Suprapubic skin (tissue), 4 donors: ENCODE measurements at places on chromosomes 6 and 20.

DNA sequence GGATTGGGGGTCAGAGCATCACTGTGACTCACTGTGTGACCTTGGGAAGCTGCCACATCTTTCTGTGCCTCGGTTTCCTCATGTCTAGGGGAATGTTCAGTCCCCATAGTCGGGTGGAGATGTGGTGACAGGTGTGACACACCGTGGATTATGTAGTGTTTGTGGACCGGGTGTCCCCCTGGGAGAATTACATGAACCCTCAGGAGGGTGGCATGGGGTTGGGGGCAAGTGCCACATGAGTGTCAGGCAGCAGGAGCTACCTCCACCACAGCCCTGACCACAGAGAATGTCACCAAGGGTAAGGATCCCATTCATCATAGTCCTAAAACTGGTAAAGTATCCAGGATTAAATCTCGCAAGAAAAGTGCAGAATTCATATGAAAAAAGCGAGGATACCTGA is 23.2 kb downstream of the SUN5 start:
- DNase-seq, result no peak

DNA sequence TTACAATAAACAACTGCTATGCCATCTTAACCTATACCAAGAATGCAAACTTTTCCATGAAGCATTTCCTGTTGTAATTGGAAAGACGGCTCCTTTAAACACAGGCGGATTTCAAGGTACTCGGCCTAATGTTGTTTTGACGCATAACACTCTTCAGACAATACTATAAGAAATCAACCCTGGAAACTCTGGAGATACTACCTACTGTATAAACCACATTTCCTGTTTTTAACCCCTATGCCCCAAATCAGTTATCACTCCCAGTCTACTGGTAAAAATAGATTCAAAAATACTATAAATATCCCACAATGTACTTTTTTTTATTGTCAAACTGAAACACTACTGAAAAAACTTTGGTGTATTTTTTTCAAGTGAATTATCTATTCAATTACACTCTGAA is 118.1 kb downstream of the IRF4 start:
- no peak for DNase-seq

DNA sequence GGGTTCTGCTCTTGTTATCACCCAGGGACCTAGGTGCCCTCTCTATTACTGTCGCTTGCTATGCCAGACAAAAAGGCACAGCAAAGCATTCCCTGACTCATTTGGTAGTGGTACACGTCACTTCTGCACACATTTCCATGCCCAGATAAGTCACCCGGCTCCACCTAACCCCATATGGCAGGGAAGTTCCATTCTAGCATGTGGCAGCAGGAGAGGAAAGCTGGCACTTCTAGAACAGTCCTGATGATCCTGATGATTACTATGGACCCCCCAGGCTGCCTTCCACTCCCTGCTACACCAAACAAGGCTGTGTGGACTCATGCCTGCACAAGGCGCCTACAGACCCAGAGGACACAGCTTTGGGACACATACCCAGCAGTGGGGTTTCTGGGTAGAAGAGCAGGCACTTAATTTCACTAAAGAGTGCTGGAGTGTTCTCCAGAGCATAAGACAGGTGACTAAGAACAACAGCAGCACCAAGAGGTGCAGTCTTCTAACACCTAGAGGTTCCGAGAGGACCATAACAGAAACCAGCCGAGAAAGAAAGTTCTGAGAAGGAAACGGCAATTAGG is 53.5 kb upstream of the NELFCD start:
- no peak for DNase-seq

GRCh38 chr6:138970159-138970558 is 17.9 kb downstream of the REPS1 start:
- DNase-seq, result no peak

- DNase-seq, result no peak
Observed at GRCh38 chr6:158545043-158545966, 14.6 kb upstream of the TMEM181 start.

- no peak for DNase-seq
Observed at GRCh38 chr6:106757722-106758467, 128.5 kb downstream of the QRSL1 start.

DNA sequence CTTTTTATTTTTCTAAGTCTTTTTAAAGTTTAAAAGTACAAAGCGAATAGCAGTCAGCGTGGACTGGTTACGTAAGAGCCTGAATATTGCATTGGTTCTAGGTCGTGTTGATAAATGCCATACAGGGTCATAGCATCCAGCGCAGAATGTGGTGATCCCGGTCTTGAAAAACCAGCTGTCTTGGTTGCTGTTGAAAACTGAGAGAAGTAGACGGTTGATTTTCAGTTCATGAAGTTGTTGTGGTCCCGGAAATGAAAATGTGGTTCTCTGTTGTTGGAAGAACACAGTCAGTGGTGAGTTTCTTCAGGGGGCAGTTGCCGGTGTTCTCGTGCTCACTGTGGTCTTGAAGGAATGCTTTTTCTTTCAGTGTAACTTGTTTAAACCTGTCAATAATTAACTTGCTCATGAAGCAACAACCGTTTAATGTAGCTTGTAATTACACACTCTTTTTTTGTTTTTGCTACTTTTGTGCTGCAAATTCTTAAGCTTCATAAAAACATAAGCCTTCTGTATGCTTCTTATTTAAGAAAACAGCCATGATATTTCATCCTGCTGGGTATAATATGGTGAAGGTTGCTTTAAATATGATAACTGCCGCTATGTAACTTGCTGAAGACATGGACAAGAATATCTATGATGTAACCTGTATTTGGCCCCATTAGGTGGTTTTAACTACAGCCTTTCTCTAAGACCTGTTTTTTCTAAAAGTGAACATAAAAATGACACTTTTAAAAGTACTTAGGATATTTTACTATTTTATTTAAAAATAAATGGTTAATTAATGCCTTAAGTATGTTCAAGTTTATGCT is 64.8 kb upstream of the KIF25 start:
- DNase-seq, result no peak

GRCh38 chr6:136230219-136230853 is 19.8 kb downstream of the MTFR2 start:
- no peak for DNase-seq

GRCh38 chr20:58978351-58979190 is 2.5 kb upstream of the NELFCD start:
- DNase-seq, result no peak

DNA sequence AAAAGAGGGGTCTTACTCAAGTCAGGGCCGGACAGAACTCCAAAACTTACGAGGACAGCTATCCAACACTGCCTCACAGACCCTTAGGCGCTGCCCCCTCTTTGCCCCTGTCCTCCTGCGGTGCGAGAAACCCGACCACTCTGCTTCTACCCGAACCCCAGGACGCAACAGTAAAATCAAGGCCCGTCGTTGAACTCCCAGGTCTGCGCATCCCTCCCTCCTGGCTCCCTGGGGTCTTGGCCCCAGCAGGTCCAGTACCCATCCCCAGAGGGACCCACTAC is 6.4 kb downstream of the OLIG3 start:
- DNase-seq, result no peak

DNA sequence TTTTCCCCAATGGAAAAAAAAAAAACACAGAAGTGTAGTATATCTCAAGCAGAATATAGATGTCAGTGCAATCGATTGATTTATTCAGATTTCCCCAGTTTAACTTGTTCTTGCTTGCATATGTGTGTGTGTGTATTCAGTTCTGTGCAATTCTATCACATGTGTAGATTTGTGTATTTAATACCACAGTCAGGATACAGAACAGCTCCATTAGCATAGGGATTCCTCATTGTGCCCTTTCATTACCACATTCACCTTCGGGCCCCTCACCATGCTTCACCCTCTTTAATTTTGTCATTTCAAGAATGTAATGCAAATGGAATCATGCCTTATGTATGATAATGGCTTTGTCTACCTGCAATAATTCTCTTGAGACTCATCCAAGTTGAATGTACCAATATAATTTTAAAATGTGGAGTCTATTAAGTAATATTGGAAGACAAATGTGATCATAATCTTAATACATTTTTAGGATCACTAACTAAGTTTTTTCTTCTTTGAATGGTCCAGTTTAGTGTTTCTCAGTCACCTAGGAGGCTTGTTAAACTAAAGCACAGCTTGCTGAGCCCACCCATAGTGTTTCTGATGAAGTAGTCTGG is 187.9 kb downstream of the TENT5A start:
- no peak for DNase-seq

GRCh38 chr20:45017281-45017680 is 51.0 kb downstream of the STK4 start:
- no peak for DNase-seq

DNA sequence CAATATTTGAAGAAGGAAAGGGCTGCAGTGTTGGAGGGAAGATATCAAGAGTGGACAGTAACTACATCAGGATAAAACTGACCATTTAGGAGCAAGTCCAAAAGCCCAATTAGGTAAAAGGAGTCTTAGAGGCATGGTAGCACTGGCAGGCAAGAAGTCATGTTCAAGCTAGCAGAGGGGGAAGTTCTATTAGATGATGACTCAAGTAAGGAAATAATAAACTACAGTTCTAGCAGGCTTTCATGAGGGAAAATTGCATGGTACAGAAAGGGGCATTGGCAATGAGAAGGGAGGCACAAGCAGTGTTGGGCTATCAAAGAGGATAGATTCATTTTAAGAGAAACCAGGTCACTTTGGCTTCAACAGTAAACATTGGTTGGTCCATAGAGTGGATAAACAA is 156.1 kb upstream of the PTPRK start:
- DNase-seq, result no peak

GRCh38 chr6:130620338-130620781 is 206.8 kb upstream of the SMLR1 start:
- no peak for DNase-seq

- DNase-seq, result no peak
Observed at GRCh38 chr6:15017261-15017660, 228.6 kb upstream of the JARID2 start.

GRCh38 chr20:2692036-2692885 is at the start of gene EBF4:
EBF4 (plus strand) TSS chr20:2692780; CDS start chr20:2693646, 866 bp downstream.
- peak; percentile 68 for DNase-seq

DNA sequence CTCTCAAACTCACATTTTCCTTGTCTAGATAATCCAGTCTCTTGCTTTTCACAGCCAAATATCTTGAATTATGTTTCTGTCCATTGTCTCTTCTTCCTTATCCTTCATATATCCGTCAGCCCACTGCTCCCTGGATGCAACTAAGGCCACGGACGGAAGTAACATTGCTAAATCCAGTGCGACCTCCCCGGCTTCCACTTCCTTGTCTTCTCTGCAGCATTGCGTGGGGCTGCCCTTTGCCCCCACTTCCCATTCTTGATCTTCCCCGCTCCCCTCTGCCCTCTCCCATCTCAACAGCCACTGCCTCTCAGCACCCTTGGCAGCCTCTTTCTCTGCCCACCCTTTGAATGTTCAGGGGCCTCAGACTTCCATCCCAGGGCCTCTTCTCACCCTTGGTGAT is 190.4 kb upstream of the UST start:
- peak; percentile 65 for DNase-seq

DNA sequence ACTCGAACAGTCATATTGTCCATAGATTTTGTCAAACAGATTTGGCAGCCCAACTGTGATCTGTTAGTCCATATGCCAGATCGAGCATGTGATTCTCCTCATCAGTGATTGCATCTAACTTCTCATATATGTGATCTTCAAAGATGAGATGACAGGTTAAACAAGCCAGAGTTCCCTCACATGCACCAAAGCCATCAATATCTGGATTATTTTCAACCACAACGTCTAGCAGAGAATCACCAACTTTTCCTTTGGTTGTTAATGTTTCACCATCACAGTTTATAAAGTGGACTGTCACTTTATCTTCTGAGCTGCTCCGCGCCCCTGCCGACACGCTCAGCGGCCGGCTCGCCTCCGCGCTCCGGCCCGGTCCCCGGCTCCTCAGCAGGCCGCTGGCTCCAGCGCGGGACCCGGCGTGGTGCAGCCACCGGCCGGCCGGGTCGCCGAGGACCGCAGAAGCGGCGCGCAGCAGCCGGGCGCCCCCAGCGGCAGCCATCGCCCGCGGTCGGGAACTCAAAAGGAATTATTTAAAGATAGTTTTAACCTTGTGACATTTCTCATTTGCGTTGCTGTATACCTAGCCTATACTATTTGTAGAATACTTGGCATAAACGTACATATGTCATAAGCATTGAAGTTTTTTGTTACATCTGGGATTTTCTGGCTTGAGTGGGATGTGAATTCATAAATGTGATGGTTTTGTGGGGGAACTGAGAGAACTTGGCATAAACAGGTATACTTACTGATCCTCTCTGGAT is 40.1 kb upstream of the DYNLRB1 start:
- no peak for DNase-seq

DNA sequence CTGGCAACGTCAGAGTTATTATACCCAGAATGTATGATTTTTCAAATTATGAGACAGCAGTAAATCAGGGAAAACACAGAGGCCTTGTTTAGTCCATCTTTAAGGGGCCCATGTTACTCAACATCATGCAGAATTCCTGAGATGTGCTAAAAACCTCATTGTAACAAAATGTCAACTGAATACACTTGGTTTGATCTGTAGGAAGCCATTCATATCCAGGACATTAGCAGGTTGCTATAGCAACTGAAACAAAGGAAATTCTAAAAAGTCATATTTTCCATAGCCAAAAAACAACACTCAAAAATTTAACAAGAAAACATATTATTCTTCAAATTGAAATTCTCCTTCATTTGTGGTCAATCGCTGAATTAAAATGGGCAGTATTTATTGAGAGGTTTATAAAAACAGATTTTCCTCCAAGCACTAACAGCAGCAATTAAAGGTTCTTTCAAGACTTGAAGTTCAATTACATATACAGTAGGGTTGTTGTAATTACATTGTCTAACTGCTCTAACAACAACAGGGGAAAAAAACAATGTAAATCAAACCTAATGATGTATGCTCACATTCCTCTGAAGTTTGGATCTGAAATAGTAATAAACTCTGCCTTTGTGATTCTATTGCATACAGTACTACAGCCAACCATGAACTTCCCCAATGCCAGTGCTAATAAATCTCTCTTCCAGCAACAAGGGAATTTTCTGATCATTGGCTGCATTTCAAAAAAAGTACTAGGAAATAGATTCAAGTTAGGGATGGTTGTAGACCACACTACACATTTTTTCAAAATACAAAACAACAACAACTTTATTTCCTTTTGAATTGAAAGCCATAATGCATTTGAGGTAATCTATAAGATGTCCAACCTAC is 34.9 kb downstream of the COL12A1 start:
- DNase-seq, result no peak

DNA sequence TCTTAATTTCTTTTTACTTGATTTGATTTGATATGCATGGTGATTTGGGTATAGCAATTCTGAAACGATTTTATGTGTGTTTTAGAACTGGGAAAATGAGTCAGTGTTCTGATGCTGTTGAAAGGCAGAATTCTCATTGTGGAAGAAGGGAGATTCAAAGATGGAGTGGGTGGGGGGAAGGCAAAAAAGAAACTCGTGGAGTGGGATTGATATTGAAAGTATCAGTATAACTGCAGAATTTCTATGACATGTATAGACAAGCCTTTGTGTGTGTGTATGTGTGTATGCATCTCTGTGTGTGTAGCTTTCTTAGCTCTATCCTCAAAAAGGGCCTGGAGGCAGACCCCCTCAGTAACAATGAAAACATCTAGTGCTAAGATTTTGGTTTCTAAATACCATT is 184.3 kb upstream of the OLIG3 start:
- no peak for DNase-seq
